ENCODE measurements at places on chromosomes 5 and 9. TPM values are rescaled to one million over a fixed set of nuclear protein-coding genes. Genes with fewer than 3 reads are reported as not detected.

SYK gene
- 242 TPM for total RNA-seq

CTXN3 gene
- total RNA-seq: not detected

- no peaks in the 10 kb centered on the region for H3K4me1 ChIP-seq
- DNase-seq: no peak
- H3K27me3 ChIP-seq: no peaks in the 10 kb centered on the region
- H3K36me3 ChIP-seq: no peaks in the 10 kb centered on the region
- H3K27ac ChIP-seq: no peak overlapping the region
- H3K4me3 ChIP-seq: no peak overlapping the region
Measured at GRCh38 chr5:122653087-122654017, 121.5 kb upstream of the SNX2 start.

DNA sequence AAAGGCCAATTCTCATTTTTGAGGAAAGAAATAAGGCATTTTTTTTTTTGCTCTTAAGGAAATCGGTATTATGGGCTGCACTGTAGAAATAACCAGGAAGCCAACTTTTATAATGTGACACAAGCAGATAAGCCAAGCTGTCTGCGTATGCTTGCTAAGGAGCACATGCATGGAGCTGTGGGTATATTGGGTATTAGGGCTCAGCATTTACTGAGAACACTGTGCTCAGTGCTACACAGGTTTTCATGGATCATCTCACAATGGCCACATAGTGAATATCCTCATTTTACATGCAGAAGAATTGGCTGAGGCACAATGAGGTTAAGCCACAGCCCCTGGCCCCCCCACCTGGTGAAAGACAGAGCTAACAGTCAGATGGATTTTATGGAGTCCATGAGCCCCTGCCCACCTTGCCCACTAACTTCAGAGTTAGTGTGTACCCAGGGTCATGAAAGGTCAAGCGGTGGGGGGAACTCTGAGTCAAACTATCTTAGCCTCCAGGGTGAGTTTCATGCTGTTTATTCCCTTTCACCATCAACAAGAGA, 204.8 kb downstream of the SPATA31A6 start:
- H3K4me1 ChIP-seq: no peaks in the 10 kb centered on the region
- H3K27ac ChIP-seq: no peak overlapping the region
- H3K27me3 ChIP-seq: no peaks in the 10 kb centered on the region
- no peaks in the 10 kb centered on the region for H3K36me3 ChIP-seq

GRCh38 chr5:158384535-158385481, 525.9 kb upstream of the CLINT1 start:
- H3K36me3 ChIP-seq: no peaks in the 10 kb centered on the region
- H3K27ac ChIP-seq: no peak overlapping the region
- H3K27me3 ChIP-seq: no peaks in the 10 kb centered on the region
- no peak overlapping the region for H3K4me3 ChIP-seq
- no peaks in the 10 kb centered on the region for H3K4me1 ChIP-seq
- no peak for DNase-seq
